ENCODE measurements at places on chromosomes 7 and 10. TPM values are rescaled to one million over a fixed set of nuclear protein-coding genes. Genes with fewer than 3 reads are reported as not detected.

DNA sequence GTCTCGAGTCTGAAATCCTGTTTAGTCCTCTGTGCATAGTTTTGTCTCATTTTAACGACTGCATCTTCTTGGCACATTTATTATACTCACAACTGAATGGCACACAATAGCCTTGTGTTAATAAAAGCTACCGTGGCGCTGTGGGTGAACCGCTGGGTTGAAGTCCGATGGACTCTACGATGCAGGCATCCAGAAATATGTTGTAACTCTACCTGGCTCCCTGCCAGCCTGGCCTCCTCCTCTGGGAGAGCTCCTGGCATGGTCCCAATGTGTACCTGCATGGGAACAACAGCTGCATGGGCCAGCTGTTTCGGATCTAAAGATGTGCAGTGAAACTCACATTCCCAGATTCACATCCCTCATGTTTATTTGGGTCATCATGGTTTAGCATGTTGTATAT is 3.7 kb upstream of the DPYSL4 start:
- H3K4me3 ChIP-seq = no peak overlapping the region
- peaks cover 19% of the 10 kb centered on the region for H3K27me3 ChIP-seq
- H3K4me1 ChIP-seq = peaks cover 14% of the 10 kb centered on the region
- H3K27ac ChIP-seq = no peak overlapping the region
- DNase-seq = no peak

GRCh38 chr7:85185424-85186082 is 1.3 kb downstream of the SEMA3D start:
- H3K4me1 ChIP-seq = no peaks in the 10 kb centered on the region
- H3K36me3 ChIP-seq = no peaks in the 10 kb centered on the region
- H3K27me3 ChIP-seq = no peaks in the 10 kb centered on the region
- peak overlapping the region; percentile 86 for H3K27ac ChIP-seq

GRCh38 chr10:13003759-13004158 is 2.2 kb upstream of the CCDC3 start:
- H3K36me3 ChIP-seq = no peaks in the 10 kb centered on the region
- H3K4me1 ChIP-seq = no peaks in the 10 kb centered on the region
- no peak overlapping the region for H3K4me3 ChIP-seq
- H3K27me3 ChIP-seq = no peaks in the 10 kb centered on the region
- DNase-seq = no peak

HYCC1 gene
- 64.6 TPM for total RNA-seq

DNA sequence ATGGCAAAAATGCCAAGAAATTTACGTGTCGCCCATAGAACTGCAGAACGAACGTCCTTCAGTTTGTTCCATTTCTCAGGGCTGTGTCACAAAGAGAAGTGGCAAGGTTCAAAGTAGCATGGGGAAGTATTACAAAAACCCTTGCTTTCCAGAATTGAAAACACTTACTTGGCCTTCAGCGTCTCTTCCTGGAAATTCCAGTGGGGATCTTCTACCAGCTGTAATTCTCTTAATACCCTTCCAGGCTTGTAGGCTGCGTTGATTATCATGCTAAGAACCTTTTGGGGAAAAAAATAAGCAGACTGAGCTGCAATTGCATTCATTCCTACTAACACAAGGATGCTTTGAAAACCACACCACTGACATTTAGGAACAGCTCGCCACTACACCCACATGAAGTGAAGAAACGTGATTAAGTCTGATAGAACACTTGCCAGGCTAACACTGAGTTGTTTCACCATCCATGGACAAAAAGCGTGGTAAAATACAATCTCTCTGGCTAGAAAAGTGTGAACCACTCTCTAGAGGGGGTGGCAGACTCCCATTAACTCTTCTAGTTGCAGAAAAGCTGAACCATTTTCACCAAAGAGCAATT is 222.3 kb downstream of the SFMBT2 start:
- no peaks in the 10 kb centered on the region for H3K4me1 ChIP-seq
- H3K27ac ChIP-seq = no peak overlapping the region
- H3K4me3 ChIP-seq = no peak overlapping the region
- no peaks in the 10 kb centered on the region for H3K36me3 ChIP-seq

NPY4R gene
- not detected for total RNA-seq

PDGFA gene
- total RNA-seq = 31.2 TPM

- peaks cover 5% of the 10 kb centered on the region for H3K4me1 ChIP-seq
- H3K27ac ChIP-seq = peak overlapping the region; percentile 84
- H3K27me3 ChIP-seq = no peaks in the 10 kb centered on the region
- no peaks in the 10 kb centered on the region for H3K36me3 ChIP-seq
- peak; percentile 51 for DNase-seq
These were observed 828 bp downstream of the BNIP3 start for GRCh38 chr10:131980761-131981428.

DNA sequence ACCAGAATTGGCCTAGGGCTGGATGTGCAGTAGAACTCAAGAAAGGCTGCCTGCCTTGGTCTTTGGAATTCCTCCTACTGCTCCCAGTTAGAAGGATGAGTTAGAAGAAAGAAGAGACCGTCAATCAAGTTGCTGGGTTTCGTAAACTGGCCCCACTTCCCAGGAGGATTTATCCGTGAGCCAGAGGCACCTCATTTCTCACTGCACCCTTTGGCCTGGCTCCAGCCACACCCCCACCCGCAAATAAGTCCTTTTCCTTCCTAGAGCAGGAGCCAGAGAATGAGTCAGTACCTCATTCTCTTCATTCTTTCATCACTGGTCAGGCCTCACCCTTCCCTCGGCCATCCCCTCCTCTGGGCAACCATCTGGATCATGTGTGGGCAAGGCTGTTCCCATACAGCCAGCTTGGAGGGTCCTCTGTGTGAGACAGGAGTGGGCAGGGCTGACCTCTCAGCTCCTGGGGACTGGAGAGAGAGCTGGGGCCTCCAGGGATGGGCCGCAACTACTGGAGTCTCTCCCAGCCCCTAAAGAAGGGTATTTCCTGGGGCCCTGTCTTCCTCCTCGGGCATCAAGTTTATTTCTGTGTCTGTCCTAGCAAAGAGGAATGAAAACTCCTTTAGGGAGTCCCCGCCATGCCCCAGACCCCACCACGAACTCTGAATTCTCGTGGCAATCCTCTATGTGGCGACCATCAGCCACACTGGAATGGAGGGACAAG is 87.2 kb upstream of the DUSP5 start:
- H3K27me3 ChIP-seq = no peaks in the 10 kb centered on the region
- DNase-seq = peak; percentile 75
- no peaks in the 10 kb centered on the region for H3K4me1 ChIP-seq
- peak overlapping the region; percentile 84 for H3K27ac ChIP-seq

AGR3 gene
- total RNA-seq = 37.3 TPM

ZNF487 gene
- total RNA-seq = 8.5 TPM

GRCh38 chr10:110865186-110865808 is 6.4 kb upstream of the PDCD4 start:
- no peak overlapping the region for H3K4me3 ChIP-seq
- H3K4me1 ChIP-seq = peaks cover 25% of the 10 kb centered on the region
- peak overlapping the region; percentile 85 for H3K27ac ChIP-seq

DNA sequence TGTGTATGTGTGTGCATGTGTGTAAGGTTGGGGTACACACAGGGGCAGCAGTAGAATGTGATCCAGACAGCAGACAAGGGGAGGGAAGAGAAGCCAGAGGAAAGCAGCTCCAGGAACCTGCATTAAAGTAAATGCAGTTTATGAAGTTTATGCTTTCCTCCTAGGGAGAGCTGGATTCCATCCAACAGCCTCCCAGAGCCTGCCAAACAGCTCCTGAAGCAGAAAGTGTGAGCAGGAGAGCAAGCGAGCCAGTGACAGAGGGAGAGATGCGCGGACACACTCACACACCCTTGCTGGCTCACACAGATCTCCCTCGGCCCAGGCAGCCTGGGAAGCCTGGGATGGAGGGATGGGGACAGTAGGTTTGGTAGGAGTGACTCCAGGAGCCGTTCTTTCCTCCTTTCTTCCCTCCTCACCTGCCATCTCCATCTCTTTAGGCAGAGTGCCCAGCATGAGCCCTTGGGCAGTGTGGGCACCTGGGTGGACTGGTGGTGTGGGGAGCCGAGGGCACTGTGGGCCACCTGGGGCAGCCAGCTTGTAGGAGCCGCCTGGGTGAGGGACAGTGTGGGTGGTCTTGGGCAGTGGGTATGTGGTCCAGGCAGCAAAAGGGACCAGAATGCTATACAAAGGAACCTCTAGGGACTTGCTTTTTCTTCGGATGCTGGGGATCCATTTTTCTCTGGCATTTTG is 46.1 kb downstream of the PAX2 start:
- H3K4me3 ChIP-seq = no peak overlapping the region
- H3K27me3 ChIP-seq = peaks cover 6% of the 10 kb centered on the region
- H3K36me3 ChIP-seq = no peaks in the 10 kb centered on the region

DNA sequence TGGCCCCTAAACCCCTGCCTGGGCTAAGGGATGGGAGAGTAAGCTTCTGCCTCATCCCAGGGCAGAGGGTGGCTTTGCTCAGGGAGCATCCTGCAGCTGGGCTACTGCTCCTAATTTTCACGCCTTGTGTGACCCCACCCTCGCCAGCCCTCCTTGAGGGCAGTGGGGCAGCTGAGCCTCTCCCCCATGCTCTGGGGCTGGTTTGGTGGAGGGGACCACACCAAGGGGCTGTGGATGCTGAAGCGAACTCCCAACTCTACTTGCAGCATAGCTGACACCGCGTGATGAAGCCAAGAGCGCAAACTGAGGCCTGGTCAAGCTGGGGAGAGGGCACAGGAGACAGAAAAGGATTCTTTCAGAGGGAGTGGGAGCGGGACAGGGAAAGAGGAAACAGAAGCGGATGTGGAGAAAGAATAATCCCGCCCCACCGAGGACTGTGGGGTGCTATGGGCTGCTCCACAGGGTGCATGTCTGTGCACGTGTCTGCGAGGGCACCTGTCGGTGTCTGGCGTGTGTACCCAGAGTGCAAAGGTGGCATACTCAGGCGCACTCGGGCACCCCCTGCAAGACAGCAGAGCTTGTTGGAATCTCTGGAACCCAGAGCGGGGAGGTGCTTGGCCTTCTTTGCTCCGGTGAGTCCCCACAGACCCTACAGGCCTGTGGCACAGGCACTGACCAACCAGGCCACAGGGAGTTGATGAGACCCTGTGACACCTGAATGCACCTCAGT is 19.4 kb upstream of the RASGEF1A start:
- no peak overlapping the region for H3K27ac ChIP-seq
- no peak for DNase-seq
- H3K4me1 ChIP-seq = peaks cover 4% of the 10 kb centered on the region
- H3K4me3 ChIP-seq = no peak overlapping the region
- H3K27me3 ChIP-seq = peaks cover 12% of the 10 kb centered on the region

RADIL gene
- 8.5 TPM for total RNA-seq

DNA sequence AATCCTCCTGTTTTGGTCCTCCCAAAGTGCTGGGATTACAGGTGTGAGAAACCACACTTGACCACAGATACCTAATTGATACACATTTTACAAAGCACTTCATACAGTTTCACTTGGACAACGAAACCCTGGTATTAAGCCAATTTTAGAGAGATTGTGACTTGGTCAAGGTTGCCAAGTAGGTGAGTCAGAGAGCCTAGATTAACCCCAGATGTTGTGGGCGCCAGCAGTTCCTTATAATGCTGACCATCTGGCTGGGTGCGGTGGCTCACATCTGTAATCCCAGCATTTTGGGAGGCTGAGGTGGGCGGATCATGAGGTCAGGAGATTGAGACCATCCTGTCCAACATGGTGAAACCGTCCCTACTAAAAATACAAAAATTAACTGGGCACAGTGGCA is 4.9 kb upstream of the PHKG1 start:
- H3K36me3 ChIP-seq = no peaks in the 10 kb centered on the region
- DNase-seq = no peak
- H3K27ac ChIP-seq = no peak overlapping the region
- H3K4me1 ChIP-seq = peaks cover 5% of the 10 kb centered on the region
- no peak overlapping the region for H3K4me3 ChIP-seq
- H3K27me3 ChIP-seq = no peaks in the 10 kb centered on the region

GRID2IP gene
- not detected for total RNA-seq

DNA sequence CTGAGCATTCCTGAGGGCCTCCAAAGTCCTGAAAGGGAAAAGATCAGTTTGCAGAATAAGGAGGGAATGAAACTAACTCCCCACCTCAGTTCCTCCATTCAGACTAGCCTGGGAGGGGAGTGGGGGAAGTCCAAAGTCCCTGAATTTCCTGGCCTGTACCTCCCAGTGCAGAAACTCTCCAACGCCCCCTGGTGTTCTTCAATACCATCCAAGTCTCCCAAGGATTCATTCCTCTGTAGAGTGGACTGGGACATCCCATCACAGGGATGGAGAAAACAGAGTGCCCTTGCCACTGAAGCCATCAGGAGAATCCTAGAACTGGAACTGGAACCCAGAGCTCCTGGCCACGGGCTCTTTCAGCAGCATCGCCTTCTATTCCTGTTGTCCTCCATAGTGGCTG is 1.6 kb upstream of the COL13A1 start:
- DNase-seq = no peak
- no peak overlapping the region for H3K27ac ChIP-seq
- H3K36me3 ChIP-seq = no peaks in the 10 kb centered on the region
- H3K27me3 ChIP-seq = peaks cover 22% of the 10 kb centered on the region

TEX47 gene
- total RNA-seq = not detected

OR6B1 gene
- not detected for total RNA-seq

FGFBP3 gene
- 0.66 TPM for total RNA-seq

PIK3CG gene
- 12.0 TPM for total RNA-seq

DNA sequence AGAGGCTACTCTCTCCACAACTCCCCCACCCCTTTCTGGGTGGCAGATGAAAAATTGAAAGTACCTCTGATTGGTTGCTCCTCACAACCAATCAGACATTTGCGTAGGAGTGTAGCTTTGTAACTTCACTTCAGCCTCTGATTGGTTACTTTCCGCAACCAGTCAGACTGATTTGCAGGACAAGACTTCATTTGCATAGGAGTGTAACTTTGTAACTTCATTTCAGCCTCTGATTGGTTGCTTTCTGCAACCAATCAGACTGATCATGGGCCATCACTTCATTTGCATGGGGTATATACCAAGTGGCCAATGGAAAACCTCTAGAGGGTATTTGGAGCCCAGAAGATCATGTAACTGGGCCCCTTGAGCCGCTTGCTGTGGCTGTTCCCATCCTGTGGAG is 25.6 kb downstream of the CDNF start:
- DNase-seq = no peak
- H3K4me3 ChIP-seq = no peak overlapping the region
- no peaks in the 10 kb centered on the region for H3K36me3 ChIP-seq
- no peak overlapping the region for H3K27ac ChIP-seq

DNA sequence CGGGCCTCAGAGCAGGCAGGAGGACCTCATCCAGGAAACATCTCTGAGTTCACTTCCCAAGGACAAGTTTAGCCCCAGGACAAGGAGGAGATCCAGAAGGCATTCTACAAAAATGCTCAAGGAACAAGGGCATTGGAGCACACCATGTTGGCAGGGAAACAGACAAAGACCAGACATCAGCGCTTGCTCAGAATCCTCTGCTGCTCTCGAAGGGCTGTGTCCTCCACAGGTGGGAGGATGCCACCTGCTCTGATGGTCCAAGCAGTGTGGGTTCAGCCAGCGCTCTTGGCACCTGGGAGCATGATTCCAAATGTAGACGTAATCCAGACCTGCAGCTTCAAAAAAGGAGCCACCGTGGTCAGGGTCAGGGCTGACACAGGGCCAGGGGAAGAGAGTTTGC is 160.7 kb downstream of the DPP6 start:
- H3K36me3 ChIP-seq = no peaks in the 10 kb centered on the region
- H3K4me1 ChIP-seq = no peaks in the 10 kb centered on the region
- no peak overlapping the region for H3K27ac ChIP-seq
- no peak for DNase-seq
- no peaks in the 10 kb centered on the region for H3K27me3 ChIP-seq

- H3K27me3 ChIP-seq = no peaks in the 10 kb centered on the region
- no peaks in the 10 kb centered on the region for H3K4me1 ChIP-seq
- H3K27ac ChIP-seq = no peak overlapping the region
- H3K4me3 ChIP-seq = no peak overlapping the region
- no peaks in the 10 kb centered on the region for H3K36me3 ChIP-seq
- no peak for DNase-seq
These were observed 182.6 kb downstream of the DNAJC1 start for GRCh38 chr10:21820952-21821351.
